ENCODE measurements at places on chromosomes 5 and 9. TPM values are rescaled to one million over a fixed set of nuclear protein-coding genes. Genes with fewer than 3 reads are reported as not detected.

ITK gene
- 6.6 TPM for total RNA-seq

SLC4A9 gene
- not detected for total RNA-seq

GRCh38 chr5:17805227-17805825 is 171.1 kb downstream of the TAF11L14 start:
- no peak for DNase-seq

SLC9A3 gene
- total RNA-seq: 2.5 TPM

- DNase-seq: no peak
These were observed 2.3 kb downstream of the PLEKHG4B start for GRCh38 chr5:94113-94892.

FLT4 gene
- 7.5 TPM for total RNA-seq

DNA sequence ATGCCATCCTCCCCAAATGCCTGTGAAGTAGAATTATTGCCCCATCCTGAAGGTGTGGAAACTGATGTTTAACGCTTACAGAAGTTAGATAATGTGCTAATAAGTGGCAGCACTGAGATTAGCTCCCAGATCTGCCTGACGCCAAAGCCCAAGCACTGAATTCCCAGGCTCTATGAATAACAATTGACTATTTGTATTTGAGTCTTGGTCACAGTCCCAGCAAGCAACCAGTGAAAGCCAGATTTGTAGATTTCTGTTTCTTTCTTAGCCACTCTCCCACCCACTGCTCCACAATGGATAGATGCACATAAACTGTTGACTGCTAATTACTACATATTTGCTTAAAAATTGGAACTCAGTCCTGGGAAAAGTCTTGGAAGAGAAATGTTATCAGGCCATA is 34.4 kb downstream of the FAM240B start:
- no peak for DNase-seq

DNA sequence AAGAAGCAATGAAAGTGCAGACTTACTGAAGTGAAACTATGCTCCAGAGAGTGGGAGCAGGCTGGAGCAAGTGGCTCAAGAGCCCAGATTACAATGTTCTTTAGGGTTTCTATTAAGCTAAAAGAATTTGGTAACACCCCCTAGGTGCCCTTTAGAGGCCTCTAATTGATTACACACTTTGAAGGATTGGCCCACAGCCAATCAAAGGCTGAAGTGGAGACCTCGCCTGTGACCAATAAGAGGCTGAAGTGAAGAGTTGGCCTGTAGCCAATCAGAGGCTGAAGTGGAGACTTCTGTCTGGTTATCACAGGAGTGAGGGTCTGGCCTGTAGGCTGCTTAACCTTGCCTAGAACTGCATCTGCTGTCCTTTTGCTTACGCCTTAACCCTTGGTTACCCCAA is 46.7 kb upstream of the SPATA31C2 start:
- DNase-seq: no peak

LRRC19 gene
- total RNA-seq: not detected

- no peak for DNase-seq
These were observed 380.2 kb downstream of the CDH10 start for GRCh38 chr5:24264547-24264946.

GRCh38 chr5:91929522-91929817 is 546.4 kb upstream of the ARRDC3 start:
- no peak for DNase-seq

NACC2 gene
- 55.3 TPM for total RNA-seq

DNA sequence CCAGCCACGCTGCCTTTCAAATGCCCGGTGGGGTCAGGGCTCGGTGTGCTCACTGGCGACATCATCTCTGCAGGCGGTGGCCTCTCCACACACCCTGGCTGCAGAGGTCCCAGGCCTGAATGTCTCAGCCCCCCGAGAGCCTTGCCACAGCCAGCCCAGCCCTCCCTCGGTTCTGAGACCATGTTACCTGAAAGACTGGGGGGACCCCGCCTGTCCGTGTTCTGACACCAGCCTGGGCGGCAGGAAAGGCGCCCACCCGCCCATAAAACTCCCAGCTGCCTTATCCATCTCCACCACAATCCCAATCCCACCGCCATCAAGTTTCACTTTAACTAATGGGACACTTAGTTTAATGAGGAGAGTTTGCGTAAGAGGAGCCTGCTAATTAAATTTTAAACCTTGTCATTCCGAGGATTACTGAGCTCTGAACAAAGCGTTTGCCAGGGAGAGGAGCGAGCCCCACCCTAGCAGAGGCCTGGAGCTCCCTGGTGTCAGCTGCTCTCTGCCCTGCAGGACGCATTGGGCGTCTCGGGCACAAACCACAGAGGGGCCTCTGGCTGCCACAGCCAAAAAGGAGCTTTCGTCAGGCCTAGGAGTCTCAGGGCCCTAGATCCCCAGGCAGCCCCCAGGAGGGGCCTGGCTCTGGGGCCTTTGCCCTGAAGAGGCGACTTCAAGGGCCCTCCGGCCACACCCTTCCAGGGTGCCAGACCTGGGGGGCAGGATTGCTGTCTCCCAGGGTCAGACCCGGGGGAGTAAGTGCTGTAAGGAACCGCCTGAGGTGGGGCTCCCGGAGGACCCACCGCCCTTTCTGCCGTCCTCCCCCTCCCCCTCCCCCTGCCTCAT is 15.3 kb downstream of the LHX3 start:
- DNase-seq: no peak

- no peak for DNase-seq
These were observed 637.1 kb upstream of the CCNG1 start for GRCh38 chr5:162800301-162800700.

GRCh38 chr9:27292659-27293405 is 4.1 kb downstream of the EQTN start:
- DNase-seq: peak; percentile 66

Data from sigmoid colon (tissue), 7 donors.